Stimulated activated CD4-positive, alpha-beta T cell treated with anti-CD3 and anti-CD28 coated beads, Interleukin-1b, Interleukin-23, amount 100 ng/mL, for 1 hour (primary cell): ENCODE measurements at places on chromosomes 7 and 10.

DNA sequence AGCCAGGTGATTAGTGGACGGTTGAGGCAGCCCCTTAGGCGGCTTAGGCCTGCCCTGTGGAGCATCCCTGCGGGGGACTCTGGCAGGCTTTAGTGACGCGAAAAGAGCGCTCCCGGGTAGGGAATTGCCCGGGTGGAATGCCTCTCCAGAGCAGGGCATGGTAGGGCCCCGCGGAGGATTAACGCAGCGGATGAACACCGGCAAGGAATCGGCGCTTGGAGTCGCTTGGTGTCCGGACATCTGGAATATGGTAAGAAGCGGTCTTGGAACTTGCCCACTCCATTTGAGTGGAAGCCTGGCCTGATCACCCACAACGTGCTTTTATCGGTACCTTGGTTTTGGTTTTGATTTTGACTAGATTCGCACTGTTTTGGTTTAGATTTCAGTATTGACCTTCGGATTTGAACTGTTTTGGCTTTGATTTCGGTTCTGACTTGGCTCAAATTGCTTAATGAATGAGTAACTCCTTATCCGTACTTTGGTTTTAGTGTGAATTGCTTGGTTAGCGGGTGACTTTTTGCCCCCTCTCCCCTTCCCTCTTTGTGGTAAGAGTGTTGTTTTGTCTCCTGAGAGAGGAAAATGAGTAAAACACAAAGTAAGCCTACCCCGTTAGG is 24.2 kb upstream of the CHST3 start:
- DNase-seq = no peak

DNA sequence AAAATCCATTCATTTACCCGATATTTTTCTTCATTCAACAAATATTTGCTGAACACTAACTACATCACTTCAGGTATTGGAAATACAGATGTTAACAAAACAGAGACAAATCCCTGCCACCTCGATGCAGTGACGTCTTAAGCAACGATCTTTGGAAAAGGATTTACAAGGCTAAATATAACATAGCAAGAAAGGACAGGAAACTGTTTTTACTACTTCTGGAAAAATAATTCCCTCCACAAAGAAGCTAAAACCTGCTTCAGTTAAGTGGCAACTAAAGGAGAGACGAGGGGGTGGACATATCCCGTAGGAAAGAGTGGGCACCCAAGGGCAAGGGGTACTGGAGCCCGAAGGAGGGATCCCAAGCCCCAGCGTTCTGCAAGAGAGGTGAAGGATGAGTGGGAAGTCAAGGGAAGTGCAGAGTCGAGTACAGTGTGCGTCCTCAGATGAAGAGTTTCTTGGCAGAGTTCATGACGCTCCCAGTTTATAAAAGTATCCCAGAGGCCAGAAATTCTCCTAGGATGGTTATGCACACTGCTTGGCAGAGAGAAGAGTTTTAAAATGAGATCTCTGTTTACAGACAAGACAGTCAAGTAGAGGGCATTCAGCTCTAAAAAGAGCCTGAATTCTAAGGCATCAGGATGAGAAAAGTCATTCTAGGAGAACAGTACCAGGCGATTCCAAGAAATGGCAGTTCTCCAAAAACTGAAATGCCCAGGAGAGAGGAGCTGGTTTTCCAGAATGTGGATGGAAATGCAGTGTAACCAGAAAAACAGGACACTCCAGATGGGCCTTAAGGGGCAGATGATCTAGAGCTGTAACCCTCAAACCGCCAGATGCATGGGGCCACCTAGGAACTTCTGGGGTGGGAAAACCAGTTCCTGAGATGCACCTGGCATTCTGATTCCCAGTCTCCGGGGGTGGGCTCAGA is 97.3 kb downstream of the GRB10 start:
- no peak for DNase-seq

- no peak for DNase-seq
Measured at GRCh38 chr7:150965273-150965830, 12.8 kb downstream of the KCNH2 start.

DNA sequence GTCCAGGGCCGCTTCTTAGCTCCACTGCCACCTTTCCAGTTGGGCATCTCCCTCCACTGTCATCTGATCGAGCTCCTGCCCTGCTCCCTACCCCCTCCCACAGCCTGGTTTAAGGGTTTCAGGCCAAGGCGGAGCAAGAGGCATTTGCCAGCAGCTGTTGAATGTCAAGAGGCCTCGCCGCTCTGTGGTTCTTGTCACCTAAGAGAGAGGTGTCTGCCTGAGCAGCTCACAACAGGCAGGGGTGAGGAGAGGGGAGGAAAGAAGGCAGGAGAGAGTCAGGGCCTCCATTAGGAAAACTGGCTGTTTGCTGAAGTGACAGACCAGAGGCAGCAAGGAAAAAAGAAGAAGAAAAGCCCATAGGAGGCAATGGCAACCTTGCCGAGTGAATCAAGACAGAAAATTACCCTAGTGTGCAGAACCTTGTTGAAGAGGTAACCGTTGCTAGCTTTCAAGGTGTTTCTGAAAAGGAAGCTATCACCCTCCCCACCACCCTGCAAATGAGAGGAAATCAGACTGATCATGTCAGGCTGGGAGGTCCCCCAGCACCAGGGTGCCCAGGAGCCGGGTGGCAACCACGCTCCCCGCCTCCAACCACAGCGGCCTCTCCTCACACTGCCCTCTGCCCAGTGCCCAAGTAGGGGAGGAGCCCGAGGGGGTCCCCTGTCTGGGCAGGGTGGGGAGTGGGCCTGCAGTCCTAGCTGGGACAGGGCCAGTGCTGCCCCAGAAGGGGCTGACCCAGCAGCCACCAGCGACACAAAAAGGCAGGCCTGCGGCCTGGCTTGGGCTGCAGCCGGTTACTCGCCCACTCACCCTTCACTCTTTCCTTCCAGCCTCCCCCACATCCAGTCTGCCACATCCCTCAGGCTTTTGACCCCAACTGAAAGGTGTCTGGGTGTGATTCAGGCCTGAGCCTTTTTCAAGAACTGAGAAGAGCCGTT is 7.1 kb downstream of the GATA3 start:
- DNase-seq = no peak

- DNase-seq = no peak
Measured at GRCh38 chr7:126286317-126286716, 966.4 kb downstream of the GRM8 start.
